ENCODE measurements at places on chromosomes 7 and 10.

DNA sequence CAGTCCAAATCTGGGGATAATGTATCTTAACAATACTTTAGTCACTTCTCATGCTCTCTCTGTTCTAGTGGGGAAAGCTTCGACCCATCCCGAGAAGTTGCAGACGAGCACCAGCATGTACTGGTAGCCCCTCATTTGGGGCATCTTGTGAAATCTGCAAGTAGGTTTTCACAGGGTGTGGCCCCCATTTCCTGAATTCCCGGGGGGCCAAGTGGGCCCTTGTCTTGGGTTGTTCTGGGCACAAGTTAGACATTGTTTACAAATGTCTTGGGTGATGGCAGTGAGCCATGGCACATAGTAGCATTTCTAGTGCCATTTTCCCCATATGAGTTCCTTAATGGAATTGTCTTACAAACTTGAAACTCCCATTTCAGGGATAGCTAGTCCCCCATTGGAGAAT, 216.7 kb upstream of the KCND2 start:
- DNase-seq: no peak

- DNase-seq: no peak
Measured at GRCh38 chr7:158431941-158432347, 155.7 kb downstream of the PTPRN2 start.

DNA sequence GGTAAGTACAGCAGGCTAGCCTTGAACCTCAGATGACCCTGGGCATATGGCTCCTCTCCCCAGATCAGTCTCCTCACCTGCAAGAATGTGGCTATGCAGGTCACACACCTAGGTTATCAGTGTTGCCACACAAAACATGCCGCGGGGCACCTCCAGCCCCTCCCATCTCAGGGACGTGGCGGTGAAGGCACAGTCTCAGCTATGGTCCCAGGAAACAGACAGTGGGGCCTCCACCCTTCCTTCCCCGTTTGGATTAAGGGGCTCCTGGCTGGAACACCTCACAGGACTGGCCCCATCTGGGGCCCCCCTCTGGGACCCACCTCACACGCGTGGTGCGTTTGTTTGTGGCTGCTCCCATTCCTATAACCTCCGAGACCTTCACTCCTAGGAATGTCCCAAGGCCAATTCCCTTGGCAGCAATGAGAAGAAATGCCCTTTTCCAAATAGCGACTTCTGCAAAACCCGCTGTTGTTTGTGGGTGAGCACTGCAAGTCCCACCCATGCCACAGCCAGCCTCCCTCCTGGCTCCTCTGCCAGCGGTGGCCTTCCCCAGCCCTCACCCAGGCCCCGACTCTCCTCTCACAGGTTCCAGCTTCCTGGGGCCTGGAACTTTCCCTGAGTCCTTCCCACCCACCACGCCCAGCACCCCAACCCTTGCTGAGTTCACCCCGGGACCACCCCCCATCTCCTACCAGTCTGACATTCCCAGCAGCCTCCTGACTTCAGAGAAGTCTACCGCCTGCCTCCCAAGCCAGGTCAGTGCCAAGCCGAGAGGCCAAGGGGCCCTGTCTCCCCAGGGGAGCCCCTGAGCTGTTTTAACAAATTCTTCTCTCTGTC, 17.1 kb downstream of the ZMIZ2 start:
- DNase-seq: no peak

DNA sequence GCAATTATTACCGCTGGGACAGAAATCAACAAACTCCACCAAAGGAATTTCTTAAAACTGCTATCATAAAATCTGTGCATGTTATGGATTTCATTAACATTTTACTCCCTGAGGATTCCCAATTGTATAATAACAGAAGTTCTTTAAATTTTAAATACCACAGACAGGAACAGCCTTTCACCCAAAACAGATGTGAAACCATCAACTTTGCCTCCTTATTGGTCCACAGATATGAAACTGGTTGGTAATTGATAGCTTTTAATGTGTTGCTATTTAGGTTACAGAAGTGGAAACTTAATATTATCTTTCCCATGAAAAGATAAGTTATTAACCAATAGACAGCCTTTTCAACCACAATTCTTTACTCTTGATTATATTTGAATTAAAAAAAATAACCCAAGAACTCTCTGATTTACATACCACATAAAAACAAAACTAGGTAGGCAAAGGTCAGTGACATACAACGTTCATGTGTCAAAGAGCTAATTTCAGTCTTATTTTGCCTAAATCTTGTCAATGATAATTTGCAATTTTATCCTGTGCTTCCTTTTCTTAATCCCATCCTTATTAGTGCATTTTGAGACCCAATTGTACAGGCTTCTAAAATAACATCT, 90.0 kb downstream of the NRP1 start:
- DNase-seq: no peak

GRCh38 chr10:96228408-96228994, 42.9 kb downstream of the BLNK start:
- no peak for DNase-seq

GRCh38 chr10:43265799-43266721, 805 bp downstream of the RASGEF1A start:
- DNase-seq: no peak

GRCh38 chr7:158646766-158647474, 57.7 kb downstream of the NCAPG2 start:
- DNase-seq: no peak

DNA sequence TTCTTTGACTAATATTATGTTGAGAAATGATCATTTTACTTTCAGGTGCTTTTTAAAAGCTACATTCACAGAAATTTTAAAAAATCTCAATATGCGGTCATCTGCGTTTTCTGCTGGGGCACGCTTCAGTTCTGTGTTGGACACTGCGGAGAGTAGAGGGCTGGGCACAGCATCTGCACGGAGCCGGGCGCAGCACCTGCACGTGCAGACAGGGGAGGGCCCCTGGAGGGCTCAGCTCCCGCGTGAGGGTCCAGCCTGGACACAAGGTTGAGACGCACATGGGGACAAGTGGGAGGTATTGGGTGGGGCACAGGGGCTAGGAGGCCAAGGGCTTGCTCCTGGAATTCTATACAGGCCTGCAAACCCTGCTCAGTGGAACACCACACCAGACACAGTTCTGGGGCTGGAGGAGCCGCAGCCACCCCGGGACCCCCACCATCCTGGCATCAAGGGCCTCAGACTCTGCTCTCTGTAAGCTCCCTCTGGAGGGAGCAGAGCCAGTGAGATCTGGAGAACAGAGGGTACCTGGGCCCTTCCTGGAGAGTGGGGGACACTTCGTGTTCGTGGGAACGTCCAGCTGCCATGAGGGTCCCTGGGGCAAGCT, 20.4 kb upstream of the FAM20C start:
- DNase-seq: no peak

GRCh38 chr10:18231480-18231879, 91.3 kb downstream of the CACNB2 start:
- DNase-seq: no peak

Data from anterior cingulate cortex (tissue), 58 donors.